Peyer's patch (tissue), 4 donors: ENCODE measurements at places on chromosomes 3 and 15.

DNA sequence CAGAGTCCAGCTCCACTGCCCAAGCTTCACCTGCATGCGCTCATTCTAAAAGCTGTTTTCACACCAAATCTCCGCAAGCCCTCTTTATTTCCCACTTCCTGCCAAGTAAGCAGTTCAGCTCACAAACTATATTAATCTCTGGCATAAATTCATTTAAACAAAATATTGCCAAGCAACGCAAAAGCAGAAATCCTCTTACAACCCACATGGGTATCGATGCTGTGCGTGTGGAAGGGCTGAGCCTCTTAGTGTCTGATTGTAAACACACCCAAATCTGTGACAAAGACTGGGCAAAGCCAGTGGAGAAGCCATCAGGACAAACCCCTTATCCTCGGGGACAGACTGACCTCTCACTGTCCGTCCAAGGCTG lies 124.3 kb upstream of the ATP2B2 start:
- DNase-seq, result no peak

- DNase-seq, result no peak
These were observed 295.3 kb downstream of the RBMS3 start for GRCh38 chr3:29576181-29576580.

DNA sequence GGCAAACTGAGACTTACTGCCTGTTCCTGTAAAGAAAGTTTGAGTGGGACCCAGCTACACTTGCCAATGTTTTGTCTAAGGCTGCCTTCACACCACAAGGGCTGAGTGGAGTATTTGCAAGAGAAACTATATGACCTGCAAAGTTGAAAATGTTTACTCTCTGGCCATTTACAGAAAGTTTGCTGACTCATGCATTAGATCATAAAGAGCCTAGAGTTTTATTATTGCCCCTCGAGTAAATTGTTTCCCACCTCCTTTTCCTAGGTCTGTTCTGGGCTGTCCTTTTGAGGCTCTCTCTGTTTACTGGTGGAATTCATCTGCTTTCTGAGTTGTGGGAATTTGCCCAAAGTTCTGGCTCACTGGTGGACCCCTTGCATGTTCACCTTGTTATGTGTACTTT lies 6.7 kb upstream of the PROK2 start:
- no peak for DNase-seq

- no peak for DNase-seq
These were observed 483.0 kb upstream of the AGTR1 start for GRCh38 chr3:148214705-148215104.

DNA sequence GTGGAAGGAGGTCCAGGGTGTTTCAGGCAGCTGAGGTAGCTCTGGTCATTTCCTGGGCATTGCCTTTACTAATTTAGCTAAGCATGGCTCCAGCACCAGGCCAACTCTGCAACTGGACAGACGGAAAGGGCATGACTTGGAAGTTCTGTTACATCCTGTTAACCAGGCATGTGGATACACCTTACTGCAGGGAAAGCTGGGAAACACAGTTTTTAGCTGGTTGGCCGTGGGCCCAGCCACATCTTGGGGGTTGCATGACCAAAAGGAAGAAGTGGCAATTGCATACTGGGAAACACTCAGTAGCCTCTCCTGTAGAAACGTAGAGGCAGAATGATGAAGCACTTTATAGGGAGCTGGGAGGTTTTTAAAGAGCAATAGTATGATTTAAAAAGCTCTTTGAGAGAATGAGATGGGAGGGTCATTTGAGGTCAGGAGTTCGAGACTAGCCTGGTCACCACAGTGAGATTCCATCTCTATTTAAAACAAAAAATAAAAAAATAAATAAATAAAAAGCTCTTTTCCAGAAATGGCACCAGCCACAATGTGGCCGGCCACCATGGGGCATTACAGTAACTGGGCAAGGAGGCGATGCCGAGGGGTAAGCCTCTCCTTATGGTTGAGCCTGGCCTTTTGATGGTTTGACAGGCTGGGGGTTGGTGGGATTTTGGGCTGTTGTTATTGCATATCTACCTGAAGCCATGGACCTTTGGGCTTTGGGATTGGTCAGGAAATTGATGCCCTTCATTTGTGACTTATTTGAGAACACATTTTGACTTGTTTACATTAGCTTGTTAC lies 28.6 kb downstream of the TRAK1 start:
- DNase-seq, result no peak
